ENCODE measurements at places on chromosomes 4 and X. TPM values are rescaled to one million over a fixed set of nuclear protein-coding genes. Genes with fewer than 3 reads are reported as not detected.

The RNF128 gene
- total RNA-seq: 0.06 TPM

The EPGN gene
- not detected for total RNA-seq

The KLF8 gene
- not detected for total RNA-seq

The IL15 gene
- 15.6 TPM for total RNA-seq

The ATP1B4 gene
- not detected for total RNA-seq

The NRK gene
- total RNA-seq: not detected

All from A549 treated with AZD2906 at 1 μM for 4 hours (cell line).